ENCODE measurements at places on chromosomes 7 and 10.

GRCh38 chr10:14751921-14752320 is 22.8 kb downstream of the FAM107B start:
- no peak for DNase-seq

GRCh38 chr7:28041508-28042314 is 138.9 kb downstream of the JAZF1 start:
- DNase-seq: no peak

- DNase-seq: no peak
These were observed 32.6 kb downstream of the PDZD8 start for GRCh38 chr10:117342641-117343040.

DNA sequence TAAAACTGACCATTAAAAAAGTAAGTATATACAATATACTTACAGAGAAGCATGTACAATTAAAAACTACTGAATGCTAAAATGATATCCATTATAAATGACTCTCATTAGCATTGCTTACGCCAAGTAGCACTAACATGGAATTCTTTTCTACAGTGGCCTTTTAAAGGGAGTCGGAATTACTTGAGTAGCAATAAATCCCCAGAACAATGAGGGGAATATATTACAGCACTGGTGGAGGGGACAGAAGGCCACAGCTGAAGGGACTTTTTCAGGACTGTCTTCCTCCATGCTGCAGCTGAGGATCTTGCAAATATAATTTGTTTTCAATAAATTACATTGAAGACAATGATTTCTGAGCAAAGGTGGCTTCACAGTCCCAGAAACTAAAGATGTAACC is 97.0 kb downstream of the ALOX5 start:
- DNase-seq: no peak

DNA sequence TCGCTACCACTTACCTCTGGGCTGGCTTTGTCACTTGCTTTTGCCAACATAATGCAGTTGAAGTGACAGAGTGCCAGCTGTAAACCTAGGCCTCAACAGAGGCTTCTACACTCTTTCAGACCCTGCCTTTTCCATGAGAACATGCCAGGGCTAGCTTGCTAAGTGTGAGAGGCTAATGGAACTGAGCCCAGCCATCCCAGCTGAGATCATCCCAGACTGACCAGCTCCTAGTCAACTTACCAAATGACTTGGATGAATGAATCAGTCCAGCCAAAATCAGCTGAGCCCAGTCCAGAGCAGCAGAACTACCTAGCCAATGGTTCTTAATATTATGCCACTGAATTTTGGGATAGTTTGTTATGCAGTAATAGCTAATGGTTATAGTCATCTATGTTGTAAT is 34.7 kb upstream of the MKLN1 start:
- DNase-seq: no peak

- DNase-seq: no peak
These were observed 9.5 kb downstream of the GIGYF1 start for GRCh38 chr7:100684534-100685042.

GRCh38 chr7:131444683-131445082 is 111.7 kb downstream of the PODXL start:
- DNase-seq: no peak

- no peak for DNase-seq
These were observed 37.3 kb upstream of the TMEM254 start for GRCh38 chr10:80041162-80041561.

DNA sequence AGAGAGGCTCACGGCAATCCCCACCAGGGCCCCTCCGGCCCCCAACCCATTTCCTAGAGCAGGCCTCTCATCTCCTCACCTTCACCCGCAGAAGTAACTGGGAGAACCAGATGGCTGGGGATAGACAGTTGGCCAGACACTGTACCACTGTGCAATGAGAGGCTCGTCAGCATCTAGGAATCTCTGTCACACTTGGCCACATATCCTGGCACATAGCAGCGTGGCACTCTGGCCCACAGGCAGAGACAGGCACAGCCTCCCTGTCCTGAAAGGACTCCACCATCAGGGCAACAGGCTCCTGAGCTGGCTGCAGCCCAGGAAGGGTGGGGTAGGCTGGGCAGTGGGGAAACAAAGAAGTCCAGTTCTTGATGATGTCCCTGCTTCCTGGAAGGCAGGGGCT is 45.8 kb downstream of the C10orf143 start:
- no peak for DNase-seq

DNA sequence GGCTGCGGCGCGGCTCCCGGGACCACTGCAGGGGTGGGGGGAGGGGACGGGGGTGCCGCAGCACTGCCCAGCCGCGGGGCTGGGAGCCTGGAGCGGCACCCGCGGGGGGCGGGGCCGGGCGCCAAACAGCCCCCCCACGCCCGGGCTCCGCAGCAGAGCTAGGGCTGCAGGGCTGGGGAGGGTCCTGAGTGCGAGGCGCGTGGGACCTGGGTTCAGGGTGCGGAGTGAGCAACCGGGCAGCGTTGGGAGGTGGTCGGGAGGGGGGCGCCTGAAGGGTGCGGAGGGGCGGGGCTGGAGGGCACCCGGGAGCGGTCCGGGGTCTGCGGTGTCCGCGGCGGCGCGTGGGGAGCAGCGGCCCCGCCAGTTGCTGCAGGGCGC is 528 bp downstream of the CAMK2G start:
- DNase-seq: no peak

GRCh38 chr10:101839416-101840063 is 4.1 kb downstream of the KCNIP2 start:
- DNase-seq: no peak

GRCh38 chr10:124366343-124366742 is 52.4 kb downstream of the OAT start:
- DNase-seq: no peak

GRCh38 chr10:118148247-118148646 is 101.5 kb upstream of the RAB11FIP2 start:
- no peak for DNase-seq

GRCh38 chr7:132030883-132031282 is 474.5 kb upstream of the PODXL start:
- DNase-seq: no peak

DNA sequence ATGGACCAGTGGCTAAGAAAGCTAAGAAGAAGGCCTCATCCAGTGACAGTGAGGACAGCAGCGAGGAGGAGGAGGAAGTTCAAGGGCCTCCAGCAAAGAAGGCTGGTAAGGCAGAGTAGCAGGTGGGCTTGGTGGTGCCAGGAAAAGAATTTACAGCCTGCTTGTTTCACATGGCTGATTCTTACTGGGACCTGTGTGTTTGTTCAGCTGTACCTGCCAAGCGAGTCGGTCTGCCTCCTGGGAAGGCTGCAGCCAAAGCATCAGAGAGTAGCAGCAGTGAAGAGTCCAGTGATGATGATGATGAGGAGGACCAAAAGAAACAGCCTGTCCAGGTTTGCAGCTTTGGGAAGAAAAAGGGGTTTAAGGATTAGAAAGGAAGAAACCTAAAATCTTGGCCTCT is 5.0 kb downstream of the NOLC1 start:
- no peak for DNase-seq

DNA sequence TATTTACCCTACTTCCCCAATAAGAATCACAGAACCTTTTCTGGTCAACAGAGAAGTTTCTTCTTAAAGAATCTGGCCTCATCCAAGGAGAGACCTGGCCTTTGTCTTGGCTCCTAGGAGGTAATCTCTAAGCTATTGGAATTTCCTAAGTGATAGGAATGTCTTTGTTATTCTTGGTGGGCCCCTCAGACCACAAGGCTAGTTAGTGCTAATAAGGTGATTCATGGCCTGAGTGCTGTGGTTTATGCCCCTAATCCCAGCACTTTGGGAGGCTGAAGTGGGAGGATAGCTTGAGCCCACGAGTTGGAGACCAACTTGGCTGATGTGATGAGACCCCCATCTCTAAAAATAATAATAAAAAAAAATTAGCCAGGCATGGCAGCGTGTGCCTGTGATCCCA is 60.0 kb upstream of the CYP2C18 start:
- DNase-seq: no peak

DNA sequence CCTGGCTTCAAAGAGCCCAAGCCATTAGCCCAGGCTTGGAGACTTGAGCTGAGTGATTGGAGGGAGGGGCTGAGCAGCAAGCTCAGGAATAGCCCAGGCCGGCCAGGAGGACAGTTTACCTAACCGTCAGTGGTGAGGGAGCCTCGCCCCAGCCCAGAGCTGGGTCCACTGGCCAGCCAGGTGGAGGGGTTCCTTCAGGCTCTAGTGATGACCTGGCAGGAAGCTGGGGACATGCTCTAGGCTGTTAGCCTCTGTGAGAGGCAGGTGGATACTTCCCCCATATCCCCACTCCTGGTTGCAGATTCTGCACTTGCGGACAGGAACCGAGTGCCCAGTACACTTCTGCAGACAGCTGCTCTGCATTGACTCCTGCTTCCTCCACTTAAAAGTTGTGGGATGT is 61.2 kb upstream of the ANTXRL start:
- DNase-seq: no peak

- DNase-seq: no peak
These were observed 46.2 kb downstream of the SMNDC1 start for GRCh38 chr10:110258542-110258941.

DNA sequence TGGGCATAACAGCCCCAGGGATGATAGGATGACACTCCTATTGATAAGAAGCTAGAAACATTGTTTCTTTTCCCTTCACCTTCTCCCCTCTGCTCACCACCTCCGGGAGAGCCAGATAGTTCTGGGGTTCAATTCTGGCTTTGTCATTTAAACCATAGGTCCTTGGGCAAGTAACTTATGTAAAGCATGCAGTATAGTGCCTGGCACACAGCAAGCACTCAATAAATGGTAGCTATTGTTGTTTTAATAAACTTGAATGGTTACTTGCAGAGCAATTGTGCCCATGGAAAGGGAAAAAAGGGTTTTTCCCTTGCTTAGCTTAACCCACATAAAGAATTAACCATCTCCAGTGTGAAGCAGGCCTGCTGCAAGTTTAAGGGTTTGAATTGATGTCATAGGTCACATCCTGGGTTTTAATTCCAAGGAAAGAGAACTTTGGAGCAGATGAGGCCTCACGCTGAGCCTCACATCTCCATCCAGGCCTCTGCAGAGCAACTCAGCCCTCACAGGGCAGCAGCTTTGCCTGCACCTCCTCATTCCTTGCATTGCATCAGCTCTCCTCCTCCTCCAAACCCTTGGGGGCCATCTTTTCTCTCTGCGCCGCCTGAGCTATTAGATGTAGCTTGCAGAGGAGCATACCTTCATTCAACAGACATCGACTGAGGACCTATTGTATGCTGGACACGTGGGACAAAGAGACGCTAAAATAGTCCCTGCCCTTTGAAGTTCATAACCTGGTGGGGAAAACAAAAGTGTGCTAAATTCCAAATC is 22.9 kb downstream of the ZNF775 start:
- no peak for DNase-seq

DNA sequence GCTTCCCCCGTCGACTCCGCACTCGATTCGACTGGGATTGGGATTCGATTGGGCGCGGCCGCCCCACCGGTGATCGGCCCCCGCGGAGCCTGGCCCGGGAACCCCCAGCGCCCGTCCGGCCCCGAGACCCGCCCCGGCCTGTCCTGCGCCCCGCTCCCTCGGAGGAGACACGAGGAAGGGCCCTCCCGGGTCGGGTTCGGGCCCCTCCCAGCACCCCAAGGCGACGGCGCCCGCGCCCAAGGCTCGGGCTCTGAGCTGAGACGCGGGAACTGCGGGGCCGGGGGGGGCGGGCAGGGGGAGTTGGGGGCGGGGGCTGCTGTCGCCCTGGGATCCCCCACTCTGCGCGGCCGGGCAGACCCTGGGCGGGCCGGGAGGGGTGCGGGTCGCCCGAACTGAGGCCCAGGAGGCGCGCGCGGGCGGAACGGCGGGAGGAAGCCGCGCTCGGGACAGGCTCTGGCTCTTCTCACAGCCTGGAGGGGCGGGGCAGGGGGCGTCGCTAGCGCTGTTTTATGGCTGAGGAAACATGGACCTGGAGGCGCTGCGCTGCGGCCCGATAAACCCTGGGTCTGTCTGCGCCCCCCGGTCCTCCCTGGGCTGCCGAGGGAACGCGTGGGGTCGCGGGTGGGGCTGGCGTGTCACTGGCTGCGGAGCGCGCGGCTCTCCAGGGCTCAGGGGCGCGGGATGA is 1.7 kb upstream of the NKX6-2 start:
- no peak for DNase-seq

- no peak for DNase-seq
These were observed 592.0 kb downstream of the TYW1 start for GRCh38 chr7:67588631-67589030.

DNA sequence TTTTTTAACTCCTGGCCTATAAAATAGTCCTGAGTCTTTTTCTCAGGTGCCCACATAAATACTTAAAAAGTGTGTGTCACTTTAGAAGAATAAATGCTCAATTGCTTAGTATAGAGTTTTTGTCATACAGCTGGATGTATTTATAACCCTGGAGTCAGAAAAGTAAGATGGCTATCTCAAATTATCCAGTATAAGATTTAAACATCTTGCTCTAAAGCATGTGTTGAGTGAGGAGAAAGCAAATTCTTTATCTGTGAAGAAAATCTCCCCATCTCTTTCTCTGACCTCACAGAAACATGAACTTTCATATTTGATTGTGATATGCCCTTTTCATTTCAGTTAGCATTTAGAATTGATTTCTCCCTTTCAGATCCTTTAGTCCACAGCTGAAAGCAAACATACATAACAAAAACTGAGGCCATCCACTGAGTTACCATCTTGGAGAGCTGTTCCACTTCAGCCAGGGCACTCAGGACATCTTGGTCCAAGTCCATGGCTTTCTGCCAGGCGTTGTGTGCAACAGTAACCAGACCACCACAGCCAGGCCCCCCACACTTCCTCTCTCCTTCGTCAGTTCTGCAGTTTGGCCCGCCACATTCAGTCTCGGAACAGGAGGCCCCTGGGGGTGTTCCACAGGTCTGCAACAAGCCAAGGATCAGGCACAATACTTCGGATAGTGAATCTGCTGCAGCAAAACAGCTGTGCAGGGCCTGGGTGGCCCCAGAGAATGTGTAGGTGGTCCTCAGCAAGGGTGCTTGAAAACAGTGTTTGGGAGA is 40.9 kb downstream of the DLD start:
- no peak for DNase-seq

DNA sequence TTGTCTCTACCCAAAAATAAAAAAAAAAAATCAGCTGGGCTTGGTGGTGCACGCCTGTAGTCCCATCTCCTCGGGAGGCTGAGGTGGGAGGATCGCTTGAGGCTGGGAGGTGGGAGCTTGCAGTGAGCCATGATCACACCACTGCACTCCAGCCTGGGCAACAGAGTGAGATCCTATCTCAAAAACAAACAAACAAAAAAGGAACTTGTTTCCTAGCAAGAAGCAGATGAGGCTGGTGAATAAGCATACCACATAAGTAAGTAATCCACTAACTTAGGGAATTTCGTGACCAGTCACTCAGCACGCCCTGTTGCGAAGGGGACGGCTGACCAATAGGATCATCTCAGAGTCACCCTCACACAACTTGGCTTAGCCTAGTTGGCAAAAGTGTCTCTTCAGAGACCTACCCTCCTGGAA is 64.6 kb downstream of the CUX1 start:
- no peak for DNase-seq

DNA sequence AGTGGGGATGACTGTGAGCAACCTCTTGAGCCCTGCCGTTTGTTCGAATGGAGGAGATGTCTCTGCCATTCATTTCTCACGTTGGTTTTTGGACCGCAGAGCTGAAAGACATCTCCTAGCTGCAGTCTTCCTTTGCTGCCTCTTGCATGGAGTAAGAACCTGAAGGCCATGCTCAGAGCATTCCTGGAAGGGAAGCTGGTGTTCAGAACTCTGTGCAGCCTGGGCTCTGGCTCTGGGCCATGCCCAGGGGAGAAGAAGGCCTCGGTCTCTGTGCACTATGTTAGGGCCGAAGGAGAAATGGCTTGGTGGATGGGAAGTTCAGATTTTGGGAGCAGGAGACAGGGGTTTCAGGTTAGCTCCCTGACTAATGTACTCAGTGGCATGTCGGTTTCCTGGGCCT is 22.9 kb downstream of the SFTPD start:
- no peak for DNase-seq

- DNase-seq: no peak
These were observed 26.3 kb downstream of the NEBL start for GRCh38 chr10:20870834-20871233.
